CD4-positive, alpha-beta T cell treated with Interleukin-4 for 1 hour (primary cell): ENCODE measurements at places on chromosomes 7 and 10.

GRCh38 chr7:28356619-28357018, 55.7 kb upstream of the CREB5 start:
- DNase-seq = no peak

DNA sequence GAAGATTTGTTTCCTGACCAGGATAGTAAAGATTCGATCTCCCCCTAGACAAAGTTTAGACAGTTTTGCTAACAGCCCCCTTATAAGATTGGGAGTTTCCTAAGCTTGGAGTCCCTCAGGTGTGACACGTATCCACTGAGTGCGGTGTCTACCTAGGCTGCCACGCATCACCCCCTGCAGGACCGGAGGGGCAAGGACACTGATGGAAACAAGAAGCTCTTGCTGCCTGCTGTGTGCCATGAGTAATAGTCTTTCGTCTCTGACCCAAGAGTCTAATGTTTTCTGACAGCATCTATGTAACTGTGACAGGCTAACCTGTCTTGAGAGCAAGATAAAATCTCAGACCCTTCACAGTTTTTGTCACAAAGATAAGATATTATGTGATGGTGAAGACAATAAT, 173.5 kb downstream of the SEMA3E start:
- no peak for DNase-seq

GRCh38 chr10:69103784-69104183, 15.9 kb downstream of the SRGN start:
- DNase-seq = no peak

- DNase-seq = no peak
These were observed 115.0 kb downstream of the PLXDC2 start for GRCh38 chr10:19930936-19931893.

DNA sequence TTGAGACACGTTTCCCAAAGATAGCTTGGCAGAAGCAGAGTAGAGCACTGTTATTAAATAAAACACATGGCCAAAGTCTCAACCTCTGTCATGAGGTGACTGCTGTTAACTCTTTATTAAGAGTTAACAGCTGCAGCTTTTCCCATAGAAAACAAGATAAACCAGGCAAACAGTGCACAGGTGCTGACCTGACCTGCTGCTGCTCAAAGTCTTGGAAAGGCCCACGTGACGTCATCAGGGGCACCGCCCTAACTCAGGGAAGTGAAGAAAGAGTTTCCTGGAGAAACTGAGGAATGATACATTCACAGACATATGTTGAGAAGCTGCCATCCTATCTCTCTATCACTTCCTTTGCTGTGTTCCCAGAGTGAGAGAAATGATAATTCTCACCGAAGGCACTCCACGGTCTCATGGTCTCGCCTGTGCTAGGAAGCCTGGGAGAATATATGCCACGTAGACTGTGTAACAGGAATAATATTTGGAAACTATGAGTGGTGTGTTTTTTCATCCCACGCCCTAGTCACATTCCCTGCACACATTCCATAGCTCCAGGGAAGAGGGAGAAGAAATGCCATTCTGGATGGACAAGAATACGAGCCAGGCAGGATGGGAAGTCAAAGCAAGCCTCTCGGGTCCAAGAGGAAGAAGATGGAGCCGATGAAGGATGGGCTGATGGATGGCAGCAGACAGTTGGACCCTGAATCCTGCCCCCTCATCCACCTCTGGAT, 146.2 kb upstream of the NFE2L3 start:
- DNase-seq = no peak

GRCh38 chr7:136104269-136104603, 127.1 kb upstream of the MTPN start:
- DNase-seq = no peak

DNA sequence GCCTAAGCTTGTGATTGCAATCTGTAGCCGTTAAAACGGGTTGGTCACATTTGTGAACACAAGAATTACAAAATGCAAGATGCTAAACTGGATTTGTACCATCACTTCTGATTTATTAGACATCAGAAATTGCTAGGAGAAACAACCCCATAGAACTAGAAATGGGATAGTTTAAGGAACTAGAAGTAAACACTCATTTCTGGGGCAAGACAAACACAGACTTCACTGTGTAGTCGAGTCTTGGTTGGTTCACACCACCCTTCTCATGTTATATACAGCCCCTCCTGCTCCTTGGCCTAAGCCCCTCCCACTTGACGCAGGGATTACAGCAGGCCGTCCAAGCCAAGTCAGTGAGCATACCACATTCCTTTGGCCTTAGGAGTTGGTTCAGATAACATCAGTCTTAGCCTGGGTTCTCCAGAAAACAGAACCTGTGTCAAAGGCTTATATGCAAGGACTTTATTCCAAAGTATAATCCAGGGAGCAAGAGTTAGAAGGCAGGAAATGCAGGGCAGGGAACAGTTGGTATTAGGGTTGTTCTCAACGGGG, 2.0 kb upstream of the NRAP start:
- no peak for DNase-seq

- no peak for DNase-seq
These were observed 145.8 kb upstream of the LRRN3 start for GRCh38 chr7:110944966-110945644.

GRCh38 chr10:97087296-97087695, 98.5 kb downstream of the SLIT1 start:
- DNase-seq = no peak
